ENCODE measurements at places on chromosomes 6 and 20.

- DNase-seq, result no peak
These were observed 205.3 kb upstream of the SIM1 start for GRCh38 chr6:100670056-100670455.

DNA sequence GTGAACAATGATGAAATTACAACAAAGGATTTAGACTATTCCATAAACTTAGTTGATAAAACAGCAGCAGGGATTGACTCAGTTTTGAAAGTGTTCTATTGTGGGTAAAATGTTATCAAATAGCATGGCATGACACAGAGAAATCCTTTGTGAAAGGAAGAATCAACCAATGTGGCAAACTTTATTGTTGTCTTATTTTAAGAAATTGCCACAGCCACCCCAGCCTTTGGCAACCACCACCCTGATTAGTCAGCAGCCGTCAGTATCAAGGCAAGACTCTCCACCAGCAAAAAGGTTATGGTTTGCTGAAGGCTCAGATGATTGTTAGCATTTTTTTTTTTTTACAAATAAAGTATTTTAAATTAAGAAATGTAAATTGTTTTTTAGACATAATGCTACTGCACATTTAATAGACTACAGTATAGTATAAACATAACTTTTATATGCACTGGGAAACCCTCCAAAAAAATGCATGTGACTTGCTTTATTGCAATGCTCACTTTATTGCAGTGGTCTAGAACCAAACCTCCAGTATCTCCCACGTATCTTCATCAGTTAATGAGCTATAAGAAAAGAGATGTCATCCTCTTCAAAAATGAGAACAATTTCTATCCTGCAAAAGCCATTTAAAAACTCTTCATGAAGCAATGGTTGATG lies 162.7 kb downstream of the SOBP start:
- DNase-seq, result no peak

DNA sequence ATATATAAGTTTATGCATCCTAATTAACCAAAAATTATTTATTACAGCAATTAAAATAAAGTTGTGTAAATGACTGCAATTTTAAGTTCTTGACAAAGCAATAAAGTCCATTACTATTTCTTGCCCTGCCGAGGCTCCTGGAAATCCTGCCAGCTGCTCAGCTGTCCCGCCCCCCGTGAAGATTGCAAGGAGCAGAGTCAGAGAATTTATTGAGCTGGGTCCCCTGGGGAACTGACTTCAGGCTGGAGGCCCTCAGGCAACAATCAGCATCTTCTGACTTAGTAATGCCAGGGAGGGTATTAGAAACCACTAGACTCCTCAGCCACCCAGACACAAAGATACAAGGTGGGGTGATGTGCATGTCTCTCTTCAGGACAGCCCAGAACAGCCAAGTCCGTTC lies 92.3 kb downstream of the EDN3 start:
- DNase-seq, result no peak

GRCh38 chr6:15577550-15578171 lies 85.2 kb downstream of the DTNBP1 start:
- no peak for DNase-seq

GRCh38 chr6:18101271-18101670 lies 21.2 kb downstream of the NHLRC1 start:
- DNase-seq, result no peak

GRCh38 chr6:65799389-65799788 lies 92.4 kb upstream of the EYS start:
- DNase-seq, result no peak

GRCh38 chr6:165298402-165298801 lies 11.0 kb downstream of the C6orf118 start:
- DNase-seq, result no peak

- DNase-seq, result no peak
These were observed 18.4 kb downstream of the SCP2D1 start for GRCh38 chr20:18831830-18832499.

DNA sequence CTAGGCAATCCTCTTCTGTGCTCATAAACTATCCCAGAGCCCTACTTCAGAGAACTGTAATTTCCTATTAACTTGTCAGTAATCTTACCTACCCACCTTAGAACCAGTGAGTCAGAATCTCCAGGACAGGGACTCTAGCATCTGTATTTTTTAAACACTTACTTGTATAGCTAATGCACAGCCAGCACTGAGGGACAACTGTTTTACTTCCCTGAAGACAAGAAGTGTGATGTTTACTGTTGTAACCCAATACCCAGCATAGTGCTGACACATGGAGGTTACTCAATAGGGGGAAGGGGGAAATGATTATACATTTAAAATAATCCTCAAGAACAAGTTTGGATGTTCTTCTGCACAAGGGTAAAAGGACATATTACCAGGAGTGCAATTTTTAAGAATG lies 130.8 kb downstream of the BTBD9 start:
- DNase-seq, result no peak

DNA sequence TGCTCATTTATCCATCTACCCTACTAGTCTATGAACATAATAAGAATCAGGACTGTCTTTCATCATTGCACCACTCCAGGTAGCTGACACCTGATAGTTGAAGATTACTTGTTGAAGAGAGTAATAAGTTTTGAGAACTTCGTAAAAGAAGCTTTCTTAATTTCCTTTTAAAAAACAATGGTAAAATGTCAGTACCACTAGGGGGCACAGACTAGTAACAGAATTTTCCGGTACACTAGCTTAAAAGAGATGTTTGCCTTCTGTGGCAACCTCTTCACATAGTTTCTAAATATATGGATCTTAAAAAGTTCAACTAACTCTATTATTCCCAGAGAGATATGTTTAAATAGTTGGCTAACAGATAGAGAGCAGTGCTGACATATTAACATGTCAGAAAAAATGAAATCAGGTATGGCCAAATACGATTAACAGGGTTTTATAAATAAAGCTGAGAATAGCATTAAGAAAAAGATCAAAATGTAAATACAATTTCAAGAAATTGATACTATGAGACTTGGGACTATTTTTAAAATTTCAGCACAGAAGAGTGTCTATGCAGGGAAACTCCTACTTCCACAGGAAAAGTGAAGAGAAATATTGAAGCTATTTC lies 5.4 kb upstream of the KCNQ5 start:
- DNase-seq, result no peak

DNA sequence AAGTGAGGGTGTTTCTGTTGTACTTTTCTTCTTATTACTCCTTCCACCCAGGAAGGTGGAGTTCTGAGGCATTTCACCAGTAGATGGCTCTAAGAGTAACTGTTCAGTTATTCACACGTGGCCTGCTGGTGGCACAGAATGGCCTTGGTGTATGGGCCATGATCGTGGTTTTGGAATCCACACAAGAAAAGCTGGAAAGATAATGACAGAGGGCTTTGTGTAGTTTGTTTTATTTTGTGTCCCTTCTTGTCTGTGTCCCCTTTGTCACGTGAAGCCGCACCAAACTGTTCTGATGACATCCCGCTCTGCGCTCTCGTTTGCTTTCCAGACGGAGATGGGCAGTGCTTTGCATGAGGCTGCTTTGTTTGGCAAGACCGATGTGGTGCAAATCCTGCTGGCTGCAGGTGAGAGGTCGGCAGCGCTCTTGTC lies 93.4 kb downstream of the ANKS1A start:
- DNase-seq, result no peak

- no peak for DNase-seq
These were observed 264.1 kb upstream of the CDYL start for GRCh38 chr6:4512051-4512471.

DNA sequence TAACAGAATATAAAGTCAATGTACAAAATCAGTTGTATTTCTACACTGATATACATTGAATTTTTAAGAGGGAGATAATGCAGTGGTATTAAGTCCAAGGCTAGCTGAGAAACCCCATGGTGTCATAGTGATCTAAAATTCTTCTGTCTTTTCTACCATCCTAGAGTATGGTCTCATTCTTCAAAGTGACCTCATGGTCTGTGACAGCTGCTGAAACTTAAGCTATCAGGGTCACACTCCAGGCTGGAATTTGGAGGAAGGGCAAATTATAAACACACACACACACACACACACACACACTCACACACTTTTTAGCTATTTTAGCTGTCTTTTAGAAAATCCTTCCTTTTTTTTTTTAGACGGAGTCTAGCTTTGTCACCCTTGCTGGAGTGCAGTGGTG lies 47.3 kb upstream of the DYNLRB1 start:
- no peak for DNase-seq

GRCh38 chr20:16865406-16865805 lies 117.2 kb downstream of the OTOR start:
- no peak for DNase-seq

Measured in stimulated activated CD4-positive, alpha-beta T cell treated with anti-CD3 and anti-CD28 coated beads, TNF-alpha, amount 100 ng/mL, for 4 hours (primary cell).